ENCODE measurements at places on chromosomes 3 and 15.
A peak's percentile ranks its signal among the peaks of the same experiment; 100 is the strongest.

- DNase-seq: no peak
Measured at GRCh38 chr15:35986191-35986721, 440.3 kb upstream of the DPH6 start.

- no peak for DNase-seq
Measured at GRCh38 chr3:135081856-135082434, 286.9 kb downstream of the EPHB1 start.

DNA sequence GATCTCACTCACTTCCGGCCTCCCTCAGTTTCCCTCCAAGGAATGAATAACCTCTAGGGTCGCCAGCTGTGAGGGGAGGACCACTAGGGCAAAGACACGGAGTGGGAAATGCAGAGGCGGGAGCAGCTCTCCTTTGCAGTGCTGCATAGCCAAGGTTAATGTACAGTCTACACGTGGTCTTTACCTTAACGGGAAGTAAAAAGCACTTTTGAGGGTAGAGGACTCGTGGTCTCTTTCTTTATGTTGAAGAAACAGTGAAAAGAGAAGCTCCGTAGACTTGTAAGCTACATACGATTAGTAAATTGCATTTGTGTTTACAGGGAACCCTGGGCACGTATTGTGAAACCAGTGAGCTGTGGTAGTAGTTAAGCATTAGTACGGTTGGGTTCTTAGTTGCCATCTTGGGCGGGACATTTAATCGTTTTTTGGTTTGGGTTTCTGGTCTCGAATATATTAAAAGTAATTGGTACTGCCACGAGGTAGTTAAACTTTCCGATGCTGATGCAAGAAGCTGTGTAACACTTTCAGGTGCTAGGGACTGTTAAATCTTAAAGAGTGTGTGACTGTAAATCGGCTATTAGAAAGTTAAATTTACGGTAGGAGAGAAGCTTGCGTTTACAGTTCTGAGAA lies 828 bp downstream of the U2SURP start:
- DNase-seq: no peak

- no peak for DNase-seq
Measured at GRCh38 chr15:100570735-100571313, 31.2 kb downstream of the LINS1 start.

DNA sequence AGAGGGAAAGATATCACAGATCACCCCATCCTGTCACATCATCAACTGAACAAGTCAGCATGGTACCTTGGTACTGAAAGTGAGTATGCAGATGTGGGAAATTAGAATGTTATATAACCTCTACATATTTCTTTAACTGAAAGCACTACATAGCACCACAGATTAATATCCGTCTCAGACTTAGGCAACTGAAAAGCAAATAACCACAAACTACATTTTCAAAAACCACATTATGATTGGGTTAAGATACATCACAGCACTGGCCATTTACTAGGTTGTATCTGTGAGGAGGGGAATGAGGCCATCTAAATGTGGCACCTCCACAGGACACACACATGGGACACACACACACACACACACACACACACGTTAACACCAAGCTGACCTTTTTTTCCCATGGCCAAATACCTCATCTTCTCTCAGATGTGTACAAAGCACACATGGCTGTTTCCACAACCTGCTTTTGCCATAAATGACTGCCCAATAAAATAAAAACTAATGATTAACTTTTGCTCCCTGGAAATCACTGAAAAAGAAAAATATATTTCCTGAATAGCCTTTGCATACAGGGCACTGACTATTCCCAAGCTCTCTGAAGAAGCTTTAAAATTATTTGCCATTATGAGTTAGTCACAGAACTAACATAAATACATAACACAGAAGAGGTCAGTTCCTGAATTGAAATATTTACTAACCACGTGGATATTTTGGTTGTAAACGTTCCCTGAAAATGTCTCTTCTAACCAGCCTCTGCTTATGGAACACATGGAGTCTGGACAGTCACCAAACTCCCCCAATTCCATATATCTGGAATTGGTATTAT lies 60.1 kb downstream of the SUMF1 start:
- DNase-seq: no peak

DNA sequence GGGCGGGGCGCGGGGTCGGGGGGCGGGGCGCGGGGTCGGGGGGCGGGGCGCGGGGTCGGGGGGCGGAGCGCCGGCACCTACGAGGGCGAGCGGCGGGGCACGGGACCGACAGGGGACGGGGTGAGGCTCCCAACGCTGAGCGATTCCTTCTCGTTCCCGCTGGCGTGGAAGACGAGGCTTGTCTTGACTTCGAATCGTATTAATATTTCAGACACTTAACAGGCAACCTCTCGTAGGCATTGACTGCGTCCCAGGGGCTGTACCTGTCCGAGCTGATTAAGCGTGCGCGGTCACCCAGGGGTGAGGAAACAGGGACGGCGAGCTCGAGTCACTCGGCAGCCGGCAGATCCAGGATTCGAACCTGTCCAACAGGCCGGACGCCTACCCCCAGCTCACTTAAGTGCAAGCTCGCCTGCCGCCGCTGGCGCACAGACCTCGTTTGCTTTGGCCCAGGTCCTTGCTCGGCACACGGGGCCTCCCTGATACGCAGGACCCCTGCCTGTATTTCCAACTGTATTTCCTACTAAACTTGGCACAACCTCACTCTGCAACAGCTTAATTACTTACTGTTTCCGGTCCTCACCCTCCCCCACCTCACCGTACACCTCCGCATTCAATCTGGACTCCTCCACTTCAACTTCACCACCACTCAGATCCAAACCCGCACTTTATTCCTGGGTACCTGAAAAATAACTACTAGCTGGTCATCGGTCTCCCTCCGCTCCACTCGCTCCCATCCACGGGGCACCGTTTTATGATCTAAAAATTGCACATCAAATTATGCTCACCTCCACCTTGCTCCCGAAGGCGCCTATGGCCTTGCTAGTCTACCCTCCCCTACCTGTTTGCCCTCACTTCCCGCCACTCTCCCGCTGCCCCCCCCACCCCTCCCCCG lies 722 bp upstream of the ZXDC start:
- peak; percentile 67 for DNase-seq

DNA sequence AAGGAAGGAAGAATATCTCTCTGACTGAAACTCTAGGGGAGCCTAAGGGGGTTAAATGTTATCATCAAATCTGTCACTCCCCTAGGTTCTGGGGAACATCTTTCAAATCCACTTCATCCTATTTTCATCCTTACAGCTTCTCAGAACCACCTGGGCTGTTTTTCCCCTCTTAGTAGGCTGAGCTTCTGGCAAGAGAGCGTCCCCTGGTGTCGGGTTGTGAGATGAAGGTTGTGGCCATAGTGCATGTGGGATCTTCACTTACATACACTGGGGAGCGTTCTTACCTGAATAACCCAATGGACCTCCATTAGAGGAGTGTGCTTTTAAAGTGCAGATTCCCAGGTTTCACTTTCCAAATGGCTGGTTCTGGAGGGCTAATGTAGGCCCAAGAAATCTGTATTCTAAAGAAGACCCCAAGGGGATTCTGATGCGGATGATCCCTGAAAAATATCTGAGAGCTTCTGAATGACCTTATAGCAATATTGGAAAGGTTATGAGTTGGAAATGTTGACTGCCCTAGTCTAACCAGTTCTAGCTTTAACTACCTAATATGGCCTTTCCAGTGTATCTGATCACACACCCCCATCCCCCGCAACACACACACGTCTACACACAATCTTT lies 663.7 kb downstream of the AGBL1 start:
- no peak for DNase-seq

- DNase-seq: no peak
Measured at GRCh38 chr15:57675481-57676181, 30.9 kb upstream of the POLR2M start.

GRCh38 chr15:65370885-65371284 lies 6.9 kb downstream of the IGDCC3 start:
- no peak for DNase-seq

DNA sequence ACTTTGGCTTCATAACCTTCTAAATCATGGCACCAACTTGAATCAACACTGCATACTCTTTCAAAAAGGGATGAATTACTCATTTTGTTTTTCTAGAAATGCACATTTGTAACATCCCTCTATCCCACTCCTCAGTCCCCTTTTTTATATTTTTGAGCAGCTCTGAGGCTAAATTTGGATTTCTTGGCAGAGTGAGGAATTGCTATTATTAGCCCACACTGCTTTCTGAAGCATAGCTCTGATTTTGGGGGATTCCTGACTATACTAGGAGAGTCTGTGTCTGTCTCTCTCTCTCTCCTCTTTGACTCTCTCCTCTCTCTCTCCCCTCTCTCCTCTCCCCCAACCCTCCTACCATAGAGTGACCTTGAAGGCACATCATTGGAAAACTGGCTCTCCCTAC lies 76.6 kb downstream of the RBPMS2 start:
- DNase-seq: no peak

GRCh38 chr15:54803134-54803808 lies 393.5 kb downstream of the RSL24D1 start:
- DNase-seq: no peak

- no peak for DNase-seq
Measured at GRCh38 chr3:55854494-55854893, 367.4 kb upstream of the WNT5A start.

DNA sequence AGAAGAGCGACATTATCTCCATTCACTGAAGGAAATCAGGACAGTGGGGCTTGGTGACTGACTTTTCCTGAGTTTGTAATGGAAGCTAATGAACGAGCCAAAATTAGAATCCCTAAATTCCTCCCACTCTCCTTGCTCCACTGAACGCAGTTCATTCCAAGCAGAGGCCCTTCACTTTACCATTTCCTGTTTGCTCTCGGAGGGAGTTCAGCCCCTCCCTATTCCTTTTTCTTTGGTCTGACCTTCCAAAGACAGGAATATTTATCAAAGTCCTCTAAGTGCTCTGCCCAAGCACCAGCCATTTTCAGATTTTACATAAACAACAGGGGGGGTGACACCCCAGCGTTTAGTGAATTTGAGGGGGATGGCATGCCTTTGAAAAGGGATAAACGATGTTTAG lies 24.0 kb upstream of the PTPRG start:
- no peak for DNase-seq

DNA sequence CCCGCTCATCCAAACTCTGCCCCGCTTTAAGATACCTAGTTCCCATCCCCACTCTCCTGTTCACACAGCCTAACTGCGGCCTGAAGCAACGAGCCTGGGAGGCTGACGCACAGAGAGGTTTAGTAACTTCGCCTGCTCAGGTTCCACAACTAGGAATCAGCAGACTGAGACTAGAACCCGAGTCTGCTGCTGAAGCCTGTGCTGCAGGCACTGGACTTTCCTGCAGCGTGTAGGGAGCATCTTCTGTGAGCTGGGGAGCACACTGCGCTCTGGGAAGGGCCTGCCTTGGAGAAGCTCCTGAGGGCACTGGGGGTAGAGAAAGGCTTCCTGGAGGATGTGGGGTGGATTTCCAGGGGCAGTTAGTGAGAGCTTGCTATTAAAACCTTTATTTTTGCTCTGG lies 4.8 kb upstream of the MAP6D1 start:
- DNase-seq: no peak

GRCh38 chr15:36601952-36602351 lies 22.5 kb downstream of the CDIN1 start:
- no peak for DNase-seq

DNA sequence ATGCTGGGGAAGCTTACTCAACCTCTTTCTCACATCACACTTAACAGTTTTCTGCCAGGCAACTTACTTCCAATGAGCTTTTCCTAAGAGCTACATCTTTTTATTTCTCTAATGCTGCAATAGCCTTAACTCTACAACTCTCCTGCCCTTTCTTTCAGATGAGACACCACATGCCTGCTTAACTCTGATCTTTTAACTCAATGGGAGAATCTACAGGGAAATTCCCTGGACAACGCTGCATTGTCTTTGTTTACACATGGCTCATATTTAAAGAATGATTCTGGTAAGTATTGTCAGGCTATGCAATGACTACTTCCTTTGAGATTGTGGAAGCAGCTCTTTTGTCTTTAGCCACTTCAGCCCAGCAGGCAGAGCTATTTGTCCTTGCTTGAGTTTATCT lies 353.1 kb upstream of the BCHE start:
- DNase-seq: no peak

DNA sequence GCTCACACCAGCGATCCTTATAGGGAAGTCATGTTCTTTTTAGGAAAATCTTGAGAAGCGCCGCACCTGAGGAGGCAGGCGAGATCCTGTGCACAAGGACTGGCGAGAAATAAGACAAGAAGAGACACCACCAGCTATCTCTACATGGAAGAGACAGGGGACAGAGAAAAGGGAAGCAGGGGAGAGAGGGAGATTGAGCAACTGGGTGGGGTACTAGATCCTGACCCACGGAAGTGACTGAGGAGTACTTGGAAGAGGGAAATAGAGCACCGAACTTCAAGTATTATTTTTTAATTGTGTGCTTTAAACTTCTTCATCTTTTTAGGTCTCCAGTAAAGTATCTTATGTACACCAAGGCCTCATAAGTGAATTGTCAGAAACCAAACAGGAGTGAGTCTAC lies 742.0 kb upstream of the LMCD1 start:
- DNase-seq: no peak

GRCh38 chr3:159149633-159150032 lies 347.8 kb downstream of the MFSD1 start:
- no peak for DNase-seq

DNA sequence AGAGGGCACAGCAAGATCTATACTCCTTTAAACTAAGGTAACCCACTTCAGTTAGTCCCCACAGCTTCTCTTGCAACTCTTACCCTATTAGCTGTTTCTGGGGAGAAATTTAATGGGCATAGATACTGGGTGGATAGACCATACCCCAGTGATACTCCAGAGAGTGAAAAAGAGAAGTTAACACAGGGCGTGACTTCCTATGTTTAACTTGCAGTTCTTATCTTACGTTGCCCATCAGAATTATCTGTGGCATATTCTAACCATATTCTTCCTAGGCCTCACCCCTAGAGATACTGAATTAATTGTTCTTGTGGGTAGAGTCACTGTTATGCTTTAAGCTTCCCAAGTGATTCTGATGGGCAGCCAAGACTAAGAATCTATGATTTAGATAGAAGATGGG lies 485.4 kb upstream of the TPRG1 start:
- DNase-seq: no peak

GRCh38 chr3:47475570-47476329 lies at the start of gene SCAP:
Gene SCAP, minus strand, starts transcription at chr3:47475941. Its CDS starts 32,948 bp downstream, at chr3:47442993.
- peak; percentile 80 for DNase-seq

Data from substantia nigra (tissue), 51 donors.